Activated T-helper 1 cell treated with anti-CD3 and anti-CD28 coated beads, Interleukin-12 subunit alpha, Interleukin-12 subunit beta, Interleukin-2, Interleukin-4 antibody, amounts not matched to agents 30 ng/mL and 10 ng/mL and 1 ng/mL, durations not matched to agents 14 hours and 24 hours and 36 hours (primary cell): ENCODE measurements at places on chromosomes 4 and X.

DNA sequence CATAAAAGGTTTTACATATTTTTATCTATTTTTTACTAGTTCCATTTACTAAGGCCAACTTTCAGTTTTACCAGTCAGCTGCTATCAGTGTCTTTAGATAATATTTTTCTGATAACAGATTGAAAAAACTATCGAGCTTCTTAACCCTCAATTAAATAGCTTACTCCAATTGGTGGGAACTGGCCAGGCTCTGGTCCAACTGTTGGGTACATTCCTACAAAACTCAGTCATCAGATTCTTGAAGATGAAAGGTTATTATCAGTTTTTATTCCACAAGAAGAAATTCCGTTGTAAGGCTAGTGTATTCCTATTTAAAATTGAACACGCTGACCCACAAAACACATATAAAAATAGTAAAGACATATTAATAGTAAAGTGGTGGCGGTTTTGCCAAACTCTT is 346.2 kb downstream of the MAPK10 start:
- no peaks in the 10 kb centered on the region for H3K36me3 ChIP-seq
- H3K27ac ChIP-seq = no peak overlapping the region
- DNase-seq = no peak
- H3K4me3 ChIP-seq = no peak overlapping the region
- no peaks in the 10 kb centered on the region for H3K4me1 ChIP-seq
- no peaks in the 10 kb centered on the region for H3K27me3 ChIP-seq

DNA sequence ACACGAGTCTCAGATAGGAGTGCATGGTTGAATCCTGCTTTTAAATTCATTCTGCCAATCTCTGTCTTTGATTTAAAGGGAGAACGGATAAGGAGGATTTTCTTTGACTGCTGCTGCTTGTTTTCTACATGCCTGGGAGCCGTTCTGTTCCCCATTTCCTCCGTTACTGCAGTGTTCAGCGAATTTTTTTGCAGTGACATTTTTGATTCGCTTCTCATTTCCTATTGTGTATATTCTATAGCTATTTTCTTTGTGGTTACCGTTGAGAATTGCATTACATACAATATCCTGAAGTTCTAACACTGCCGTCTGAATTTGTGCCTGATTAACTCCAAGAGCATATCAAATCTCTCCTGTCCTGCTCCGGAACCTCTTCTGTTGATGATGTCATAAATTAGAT is 14.8 kb upstream of the MAEA start:
- H3K4me1 ChIP-seq = no peaks in the 10 kb centered on the region
- H3K27me3 ChIP-seq = peaks cover 3% of the 10 kb centered on the region
- no peak overlapping the region for H3K27ac ChIP-seq
- no peak overlapping the region for H3K4me3 ChIP-seq
- no peak for DNase-seq
- no peaks in the 10 kb centered on the region for H3K36me3 ChIP-seq

DNA sequence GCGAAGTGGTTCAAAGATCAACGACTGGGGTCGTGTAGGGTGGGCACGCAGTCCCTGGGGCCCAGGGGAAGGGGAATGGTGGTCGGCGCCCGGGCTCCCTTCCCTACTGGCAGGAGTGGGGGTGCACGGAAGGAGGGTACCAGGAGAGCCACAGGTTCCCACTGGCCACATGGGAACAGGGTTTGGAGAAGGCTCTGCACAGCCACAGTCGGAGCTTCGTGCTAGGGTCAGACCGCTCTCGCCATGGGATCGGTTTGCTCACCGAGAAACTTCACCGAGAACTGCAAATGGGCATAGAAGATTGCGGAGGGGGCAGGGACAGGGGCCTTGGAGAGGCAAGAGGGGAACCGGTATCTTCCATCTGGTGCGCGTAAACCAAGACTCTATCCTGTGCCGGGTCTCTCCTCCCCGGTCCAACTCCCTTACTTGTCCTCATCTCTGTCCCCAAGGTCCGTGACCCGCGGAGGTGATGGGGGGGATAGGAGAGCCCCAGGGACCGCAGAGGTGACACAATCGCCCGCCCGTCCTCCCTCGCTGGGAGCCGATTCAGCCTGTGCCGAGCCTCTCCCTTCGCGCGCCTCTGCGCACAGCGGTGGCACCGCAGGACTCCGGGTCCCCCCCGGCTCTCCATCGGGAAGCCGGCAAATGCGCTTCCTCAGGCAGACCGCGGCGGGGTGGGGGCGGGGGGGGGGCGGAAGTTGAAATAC is 1.0 kb downstream of the SCD5 start:
- no peak overlapping the region for H3K27ac ChIP-seq
- no peak for DNase-seq
- H3K4me1 ChIP-seq = peaks cover 10% of the 10 kb centered on the region
- peak overlapping the region; percentile 78 for H3K4me3 ChIP-seq
- H3K36me3 ChIP-seq = no peaks in the 10 kb centered on the region

GRCh38 chrX:102765809-102766208 is 45.3 kb downstream of the GPRASP3 start:
- no peaks in the 10 kb centered on the region for H3K36me3 ChIP-seq
- no peak for DNase-seq
- H3K4me3 ChIP-seq = no peak overlapping the region
- no peaks in the 10 kb centered on the region for H3K27me3 ChIP-seq
- peaks cover 8% of the 10 kb centered on the region for H3K4me1 ChIP-seq
- no peak overlapping the region for H3K27ac ChIP-seq

- peaks cover 5% of the 10 kb centered on the region for H3K36me3 ChIP-seq
- DNase-seq = no peak
- H3K4me3 ChIP-seq = no peak overlapping the region
Measured at GRCh38 chr4:26931451-26931850, 70.8 kb downstream of the STIM2 start.

DNA sequence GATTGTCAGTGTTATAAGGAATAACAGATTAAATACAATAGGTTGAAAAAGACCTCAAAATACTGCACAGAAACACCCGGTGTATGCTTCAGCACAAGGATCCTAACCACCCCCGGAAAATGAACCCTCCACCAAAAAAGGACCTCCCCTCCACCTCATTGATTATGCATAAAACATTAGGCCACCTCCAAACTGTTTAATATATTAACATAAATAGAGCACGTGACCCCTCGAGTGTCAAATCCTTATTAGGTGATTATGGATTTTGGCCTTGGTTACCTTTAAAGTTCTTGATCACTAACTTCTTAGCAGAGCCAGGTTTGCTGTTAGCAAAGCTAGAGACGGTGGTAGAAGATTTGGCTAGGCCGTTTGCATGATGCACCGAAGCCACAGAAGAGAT is 958 bp downstream of the CUL4B start:
- H3K27me3 ChIP-seq = no peaks in the 10 kb centered on the region
- H3K27ac ChIP-seq = peak overlapping the region; percentile 97
- no peak for DNase-seq

DNA sequence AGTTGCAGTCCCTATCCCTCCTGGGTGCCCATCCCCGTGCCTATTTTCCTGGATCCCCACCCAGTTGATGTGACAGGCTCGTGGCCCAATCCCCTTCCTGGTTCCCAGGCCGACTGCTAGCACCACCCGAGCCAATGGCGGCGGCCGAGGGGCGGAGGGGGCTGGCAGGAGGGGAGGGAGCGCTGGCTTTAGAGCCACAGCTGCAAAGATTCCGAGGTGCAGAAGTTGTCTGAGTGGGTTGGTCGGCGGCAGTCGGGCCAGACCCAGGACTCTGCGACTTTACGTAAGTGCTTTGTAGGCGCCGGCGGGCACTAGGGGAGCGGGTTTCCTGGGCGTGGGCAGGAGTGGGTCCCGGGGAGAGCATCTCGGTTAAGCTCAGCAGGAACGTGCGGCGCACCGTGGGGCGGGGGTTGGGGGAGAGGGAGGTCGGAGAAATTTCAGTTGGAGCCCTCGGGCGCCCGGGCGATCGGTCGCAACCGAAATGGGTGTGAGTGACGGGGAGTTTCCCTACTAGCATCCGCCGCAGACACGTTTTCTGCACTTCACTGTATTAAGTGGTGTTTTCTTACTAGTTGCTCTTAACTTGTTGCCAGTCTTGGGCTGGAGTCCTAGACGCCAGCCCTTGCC is at the start of gene PLS3:
Gene PLS3, plus strand, starts transcription at position 197 of the 627 bp plus-strand sequence. CDS start 49,077 bp downstream, outside the sequence.
- H3K27ac ChIP-seq = no peak within 1 kb of the TSS
- peaks cover 10% of the 10 kb centered on the region for H3K27me3 ChIP-seq
- DNase-seq = peak; percentile 0
- peak within 1 kb of the TSS; percentile 67 for H3K4me3 ChIP-seq
- H3K36me3 ChIP-seq = no peaks in the 10 kb centered on the region
- no peaks in the 10 kb centered on the region for H3K4me1 ChIP-seq

- no peaks in the 10 kb centered on the region for H3K4me1 ChIP-seq
- no peaks in the 10 kb centered on the region for H3K36me3 ChIP-seq
- no peaks in the 10 kb centered on the region for H3K27me3 ChIP-seq
- no peak overlapping the region for H3K4me3 ChIP-seq
- no peak overlapping the region for H3K27ac ChIP-seq
Measured at GRCh38 chrX:8237718-8238117, 66.7 kb upstream of the VCX2 start.

DNA sequence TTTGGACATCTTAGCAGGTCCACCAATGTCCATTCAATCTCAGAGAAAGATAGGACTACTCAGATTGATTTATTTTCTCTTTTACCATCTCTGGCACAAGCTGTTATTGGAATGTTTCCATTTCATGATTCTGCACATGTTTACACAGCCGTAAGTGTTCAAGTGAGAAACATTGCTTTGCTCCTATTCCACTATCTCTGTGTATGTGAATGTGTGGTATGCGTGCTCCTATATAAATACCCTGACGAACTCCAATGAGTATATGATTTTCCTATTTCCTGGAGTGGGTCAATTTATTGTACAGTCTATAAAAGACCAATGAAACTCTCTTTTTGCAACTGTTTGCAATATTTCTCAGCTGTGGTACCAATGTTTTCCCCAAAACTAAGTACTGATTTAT is 221.0 kb upstream of the GALNT7 start:
- no peaks in the 10 kb centered on the region for H3K4me1 ChIP-seq
- no peak overlapping the region for H3K4me3 ChIP-seq
- DNase-seq = no peak
- H3K36me3 ChIP-seq = no peaks in the 10 kb centered on the region
- no peaks in the 10 kb centered on the region for H3K27me3 ChIP-seq
- H3K27ac ChIP-seq = no peak overlapping the region

DNA sequence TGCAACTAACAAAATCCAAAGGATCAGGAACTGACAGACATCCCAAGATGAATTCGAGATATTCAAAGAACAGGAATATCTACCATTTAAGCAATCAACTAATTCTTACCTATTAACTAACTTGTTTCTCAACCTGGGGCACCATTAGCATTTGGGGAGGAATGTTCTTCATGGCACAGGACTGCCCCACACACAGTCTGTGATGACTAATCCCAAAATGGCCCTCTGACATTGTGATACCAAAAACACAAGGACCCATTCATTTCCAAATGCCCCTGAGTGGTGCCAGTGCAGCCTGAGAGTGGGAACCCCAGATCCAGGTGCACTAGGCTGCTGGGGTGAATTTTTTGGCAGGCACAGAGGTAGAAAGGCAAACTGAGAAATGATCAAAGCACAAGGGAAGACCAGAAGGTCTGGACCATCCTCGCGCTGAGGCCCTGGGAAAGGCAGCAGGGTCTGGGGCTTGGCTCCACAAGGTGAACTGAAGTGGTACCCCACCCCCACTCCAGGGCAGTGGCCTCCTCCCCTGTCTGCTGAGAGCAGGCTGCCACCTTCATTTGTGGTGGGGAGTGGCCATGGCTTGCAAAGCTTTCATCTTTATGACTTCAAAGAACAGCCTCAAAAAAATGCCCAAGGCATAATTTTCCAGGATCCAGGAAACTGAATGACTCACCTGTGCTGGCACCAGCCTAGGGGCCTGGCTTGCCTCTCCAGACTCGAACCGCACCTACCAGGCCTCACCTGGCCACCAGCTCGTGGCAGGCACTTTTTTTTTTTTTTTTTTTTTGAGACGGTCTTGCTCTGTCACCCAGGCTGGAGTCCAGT is 122.4 kb downstream of the BCOR start:
- DNase-seq = no peak
- peaks cover 2% of the 10 kb centered on the region for H3K27me3 ChIP-seq
- H3K4me1 ChIP-seq = peaks cover 9% of the 10 kb centered on the region

- no peak for DNase-seq
- H3K4me3 ChIP-seq = no peak overlapping the region
- peaks cover 4% of the 10 kb centered on the region for H3K27me3 ChIP-seq
- H3K36me3 ChIP-seq = no peaks in the 10 kb centered on the region
- H3K4me1 ChIP-seq = no peaks in the 10 kb centered on the region
- no peak overlapping the region for H3K27ac ChIP-seq
Measured at GRCh38 chr4:73663576-73663975, 43.3 kb upstream of the RASSF6 start.

DNA sequence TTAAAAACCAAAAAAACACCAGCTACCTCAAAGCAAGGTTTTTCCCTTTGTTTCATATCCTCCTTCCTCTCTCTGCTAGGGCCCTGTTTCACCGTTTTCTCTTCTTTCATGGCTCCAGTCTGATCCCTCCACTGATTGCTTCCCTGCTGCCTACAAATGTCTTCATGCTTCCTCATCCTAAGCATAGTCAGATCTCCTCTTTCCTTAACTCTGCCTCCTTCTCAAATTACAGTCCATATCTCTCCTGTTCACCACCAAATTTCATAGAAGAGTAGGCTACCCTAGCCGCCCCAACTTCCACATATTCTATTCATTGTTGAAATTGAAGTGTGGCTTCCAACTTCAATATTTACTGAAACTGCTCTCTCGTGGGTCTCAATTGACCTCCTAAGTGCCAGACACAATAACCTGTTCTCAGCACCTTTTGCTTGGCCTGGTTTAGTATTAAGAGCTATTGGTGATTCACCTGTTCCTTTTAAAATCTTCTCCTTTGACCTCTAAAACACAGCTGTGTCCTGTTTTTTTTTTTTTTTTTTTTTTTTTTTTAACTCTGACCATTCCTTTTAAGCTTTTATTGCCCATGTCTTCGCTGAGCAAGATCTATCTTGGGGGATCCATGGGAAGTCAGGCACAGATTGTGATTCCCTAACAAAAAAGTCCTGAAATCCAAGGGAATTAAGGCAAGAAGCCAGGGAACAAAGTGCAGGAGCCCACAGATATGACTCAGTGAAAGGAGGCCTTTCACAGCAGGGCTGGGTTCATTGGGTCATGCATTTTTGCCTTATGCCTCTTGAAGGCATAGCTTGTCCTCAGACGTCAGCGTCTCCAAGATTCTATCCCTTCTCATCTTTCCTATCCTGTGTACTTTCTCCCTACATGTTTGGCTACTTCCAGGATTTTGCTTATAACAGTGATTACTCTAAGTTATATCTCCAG is 85.4 kb downstream of the RPS3A start:
- no peak overlapping the region for H3K4me3 ChIP-seq
- peaks cover 2% of the 10 kb centered on the region for H3K27me3 ChIP-seq
- no peak for DNase-seq
- H3K4me1 ChIP-seq = no peaks in the 10 kb centered on the region
- no peaks in the 10 kb centered on the region for H3K36me3 ChIP-seq
